Osteocyte (in vitro differentiated cells): ENCODE measurements at places on chromosomes 13 and 19. TPM values are rescaled to one million over a fixed set of nuclear protein-coding genes. Genes with fewer than 3 reads are reported as not detected.

GRCh38 chr19:35342430-35342829 lies 5.3 kb upstream of the FFAR1 start:
- no peaks in the 10 kb centered on the region for H3K4me1 ChIP-seq
- no peak overlapping the region for H3K27ac ChIP-seq
- H3K4me3 ChIP-seq, result no peak overlapping the region
- H3K27me3 ChIP-seq, result peaks cover 8% of the 10 kb centered on the region
- no peaks in the 10 kb centered on the region for H3K36me3 ChIP-seq

GRCh38 chr19:50511069-50511822 lies at the start of gene JOSD2:
Gene JOSD2, minus strand, starts transcription at chr19:50511191. Its CDS starts 760 bp downstream, at chr19:50510431.
- H3K4me1 ChIP-seq, result peaks cover 21% of the 10 kb centered on the region
- no peaks in the 10 kb centered on the region for H3K36me3 ChIP-seq
- no peaks in the 10 kb centered on the region for H3K27me3 ChIP-seq
- peak within 1 kb of the TSS; percentile 97 for H3K4me3 ChIP-seq

- H3K4me1 ChIP-seq, result peaks cover 44% of the 10 kb centered on the region
- H3K4me3 ChIP-seq, result peak overlapping the region; percentile 87
- peak overlapping the region; percentile 92 for H3K27ac ChIP-seq
- no peaks in the 10 kb centered on the region for H3K36me3 ChIP-seq
- no peaks in the 10 kb centered on the region for H3K27me3 ChIP-seq
Observed at GRCh38 chr13:29846475-29847256, 3.8 kb downstream of the UBL3 start.

- H3K27me3 ChIP-seq, result no peaks in the 10 kb centered on the region
- no peak overlapping the region for H3K4me3 ChIP-seq
- H3K27ac ChIP-seq, result peak overlapping the region; percentile 75
- H3K36me3 ChIP-seq, result peaks cover 66% of the 10 kb centered on the region
- DNase-seq, result no peak
Observed at GRCh38 chr19:51702103-51702824, 9.1 kb downstream of the SPACA6 start.

DNA sequence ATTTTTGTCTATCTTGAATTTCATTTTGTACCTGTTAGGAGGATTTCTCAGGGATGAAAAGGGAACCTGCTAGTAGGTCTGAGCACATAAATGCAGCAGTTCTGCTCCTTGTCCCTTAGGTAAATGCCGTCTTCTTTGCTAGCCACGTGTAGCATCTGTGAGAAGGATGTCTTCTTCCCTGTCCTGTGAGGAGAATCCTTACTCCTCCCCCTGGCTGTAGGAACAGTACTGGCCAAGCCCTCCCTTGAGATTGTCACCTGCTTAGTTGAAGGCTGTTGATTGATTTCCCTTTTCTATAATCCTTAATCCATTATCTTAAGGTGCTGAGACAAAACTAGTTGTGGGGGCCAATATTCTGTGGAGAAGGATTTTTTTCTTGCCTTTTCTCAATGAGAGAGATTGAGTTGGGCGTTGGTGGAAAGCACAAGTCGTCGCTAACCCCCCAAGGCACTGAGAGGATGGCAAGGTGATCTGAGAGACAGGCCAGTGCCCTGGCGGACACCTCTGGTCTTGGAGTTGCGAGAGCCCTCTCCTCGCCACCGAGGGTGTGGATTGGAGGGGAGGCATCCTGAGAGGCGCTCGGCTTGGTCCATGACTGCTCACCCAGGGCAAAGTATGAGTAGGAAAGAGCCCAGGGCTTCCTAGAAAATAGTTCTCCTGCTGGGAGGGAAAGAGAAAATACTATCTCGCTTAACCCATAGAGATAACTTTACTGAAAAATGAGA lies 216.7 kb downstream of the ATP8A2 start:
- no peak overlapping the region for H3K27ac ChIP-seq
- H3K36me3 ChIP-seq, result no peaks in the 10 kb centered on the region
- peaks cover 4% of the 10 kb centered on the region for H3K4me1 ChIP-seq
- H3K4me3 ChIP-seq, result no peak overlapping the region
- DNase-seq, result no peak
- H3K27me3 ChIP-seq, result no peaks in the 10 kb centered on the region

DNA sequence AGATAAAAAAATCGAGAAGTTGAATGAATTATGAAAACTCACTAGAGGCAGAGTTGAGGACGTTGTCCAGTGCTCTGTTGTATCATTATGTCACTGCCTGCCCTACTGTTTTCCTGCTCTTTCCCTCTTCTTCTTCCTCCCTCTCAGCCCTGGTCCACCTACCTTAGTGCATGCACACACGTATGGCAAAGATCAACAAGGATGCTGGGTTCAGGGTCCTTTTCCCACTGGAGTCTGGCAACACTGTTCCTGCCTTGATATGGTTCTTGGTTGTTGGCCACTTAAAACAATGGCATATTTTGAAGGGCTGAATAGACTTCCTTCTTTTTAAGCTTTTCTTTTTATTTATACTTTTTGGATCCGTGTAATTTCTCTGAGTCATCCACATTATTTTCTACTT lies 74.5 kb downstream of the LRCH1 start:
- DNase-seq, result no peak
- H3K36me3 ChIP-seq, result no peaks in the 10 kb centered on the region
- no peak overlapping the region for H3K27ac ChIP-seq
- H3K4me3 ChIP-seq, result no peak overlapping the region
- H3K4me1 ChIP-seq, result peaks cover 27% of the 10 kb centered on the region

DNA sequence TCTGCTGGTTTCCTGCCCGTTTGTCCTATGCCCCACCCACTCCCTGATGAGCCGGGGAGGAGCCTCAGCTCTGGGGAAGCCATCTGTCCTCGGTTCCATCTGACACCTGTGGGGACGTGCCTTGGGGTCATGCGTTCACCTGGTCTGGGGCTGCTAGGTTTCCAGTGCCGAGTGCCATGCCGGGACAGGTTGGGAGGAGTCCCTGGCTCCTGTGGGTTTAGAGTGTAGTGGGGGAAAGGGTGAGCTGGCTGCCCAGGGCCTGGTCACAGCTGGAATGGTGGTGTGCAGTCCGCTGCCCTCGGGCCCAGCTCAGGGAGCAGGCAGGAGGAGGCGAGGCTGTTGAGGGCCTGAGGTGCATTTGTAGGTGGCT lies 2.5 kb downstream of the KDM4B start:
- peak overlapping the region; percentile 91 for H3K27ac ChIP-seq
- H3K27me3 ChIP-seq, result no peaks in the 10 kb centered on the region
- peak overlapping the region; percentile 93 for H3K4me3 ChIP-seq
- no peak for DNase-seq
- peaks cover 1% of the 10 kb centered on the region for H3K36me3 ChIP-seq
- H3K4me1 ChIP-seq, result peaks cover 54% of the 10 kb centered on the region

- no peaks in the 10 kb centered on the region for H3K4me1 ChIP-seq
- no peak overlapping the region for H3K4me3 ChIP-seq
- peaks cover 68% of the 10 kb centered on the region for H3K36me3 ChIP-seq
- no peaks in the 10 kb centered on the region for H3K27me3 ChIP-seq
- no peak overlapping the region for H3K27ac ChIP-seq
Observed at GRCh38 chr19:16218851-16219250, 21.1 kb downstream of the AP1M1 start.

DNA sequence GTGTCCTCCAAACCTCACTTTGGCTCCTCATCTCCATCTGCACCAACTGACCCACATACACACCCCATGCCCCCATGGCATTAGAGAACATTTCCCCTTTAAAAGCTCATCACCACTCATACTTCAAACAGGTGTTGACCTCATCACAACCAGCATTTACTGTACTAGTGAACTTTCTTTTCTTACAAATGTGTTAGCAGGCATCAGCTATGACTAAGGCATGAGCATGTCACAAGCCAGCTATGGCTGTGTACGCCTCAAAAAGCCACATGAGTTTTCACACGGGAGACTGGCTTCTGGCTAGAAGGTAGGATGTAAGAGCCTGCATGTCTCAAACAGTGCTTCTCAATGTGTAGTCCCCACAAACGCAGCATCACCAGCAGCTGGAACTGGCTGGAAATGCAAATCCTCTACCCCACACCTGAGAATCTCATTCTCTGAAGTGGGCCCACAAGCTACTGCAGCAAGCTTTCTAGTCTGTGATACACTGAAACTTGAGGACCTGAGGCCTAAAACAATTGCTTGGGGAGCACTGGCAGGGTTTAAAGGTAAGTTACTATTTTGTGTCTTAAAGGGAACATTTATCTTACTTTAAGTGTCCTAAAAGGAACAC lies 66.8 kb downstream of the TUBGCP3 start:
- H3K27me3 ChIP-seq, result no peaks in the 10 kb centered on the region
- DNase-seq, result no peak
- no peak overlapping the region for H3K27ac ChIP-seq
- no peak overlapping the region for H3K4me3 ChIP-seq
- no peaks in the 10 kb centered on the region for H3K4me1 ChIP-seq

DNA sequence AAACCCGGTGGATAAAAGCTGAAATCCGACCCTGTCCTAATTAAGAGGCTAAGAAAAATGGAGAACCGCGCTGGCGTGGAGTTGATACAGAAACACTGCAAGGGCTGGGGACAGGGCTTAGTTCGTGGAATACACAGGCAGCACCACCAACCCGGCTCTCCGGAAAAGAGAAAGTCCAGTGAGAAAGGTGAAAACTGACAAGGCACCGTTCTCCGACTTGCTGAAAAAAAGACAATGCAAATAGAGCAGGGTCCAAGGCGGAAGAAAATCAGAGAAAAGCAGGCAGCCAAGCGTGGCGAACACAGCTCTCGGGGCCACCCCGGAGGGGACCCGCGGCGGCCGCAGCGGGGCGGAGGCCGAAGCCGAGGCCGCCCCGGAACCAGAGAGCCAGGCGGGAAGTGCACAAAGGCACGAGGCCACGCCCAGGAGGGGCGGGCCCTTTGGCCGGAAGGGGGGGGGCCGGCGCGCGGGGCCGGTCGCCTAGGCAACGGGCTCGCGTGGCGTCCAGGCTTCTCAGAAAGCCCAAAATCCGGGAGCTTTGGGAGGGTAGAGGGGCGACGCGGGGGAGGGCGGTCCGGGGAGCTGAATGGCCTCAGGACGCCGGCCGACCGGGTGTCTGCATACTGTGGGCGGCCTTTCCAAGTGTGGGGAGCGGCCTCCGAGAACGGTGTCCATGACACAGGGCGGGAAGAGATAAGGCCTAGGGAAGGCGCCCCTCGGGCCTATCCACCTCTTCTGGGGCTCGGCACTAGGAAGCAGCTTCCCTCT lies 1.2 kb upstream of the ING1 start:
- peak overlapping the region; percentile 99 for H3K27ac ChIP-seq
- H3K4me1 ChIP-seq, result peaks cover 22% of the 10 kb centered on the region
- H3K36me3 ChIP-seq, result no peaks in the 10 kb centered on the region
- DNase-seq, result peak; percentile 91
- no peaks in the 10 kb centered on the region for H3K27me3 ChIP-seq

DNA sequence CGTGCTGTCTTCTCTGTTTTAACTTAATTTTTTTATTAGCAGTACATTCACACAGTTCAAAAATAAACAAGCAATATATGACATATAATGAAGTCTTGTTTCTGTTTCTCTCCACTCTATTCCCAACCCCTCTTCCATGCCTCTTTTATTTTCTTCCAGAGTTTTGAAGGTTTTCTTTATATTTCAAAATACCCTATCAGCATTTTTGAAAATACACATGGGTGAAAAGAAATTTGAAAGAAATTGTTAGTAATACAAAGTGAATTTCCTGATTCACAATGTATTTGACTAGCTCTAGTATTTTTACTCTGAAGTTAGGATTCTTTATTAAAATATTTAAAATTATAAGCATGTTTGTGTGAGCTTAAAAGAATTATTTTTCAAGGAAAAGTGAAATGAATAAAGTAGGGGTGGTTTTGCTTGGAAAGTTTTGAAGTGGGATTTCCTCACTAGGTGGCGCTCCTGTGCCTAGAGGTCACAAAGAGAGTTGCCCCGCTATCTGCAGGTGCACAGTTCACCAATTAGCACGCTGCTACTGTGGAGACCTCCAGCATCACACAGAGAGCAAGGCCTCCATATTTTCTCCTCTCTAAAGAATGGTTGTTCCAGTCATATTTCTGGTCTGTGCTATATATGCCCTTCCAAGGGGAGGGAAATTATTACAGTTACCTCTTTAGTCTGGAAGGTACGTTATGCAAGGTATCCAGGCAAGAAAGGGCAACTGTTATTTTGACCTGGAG lies 37.6 kb downstream of the SOX21 start:
- H3K27ac ChIP-seq, result no peak overlapping the region
- no peak for DNase-seq
- H3K4me1 ChIP-seq, result no peaks in the 10 kb centered on the region

DNA sequence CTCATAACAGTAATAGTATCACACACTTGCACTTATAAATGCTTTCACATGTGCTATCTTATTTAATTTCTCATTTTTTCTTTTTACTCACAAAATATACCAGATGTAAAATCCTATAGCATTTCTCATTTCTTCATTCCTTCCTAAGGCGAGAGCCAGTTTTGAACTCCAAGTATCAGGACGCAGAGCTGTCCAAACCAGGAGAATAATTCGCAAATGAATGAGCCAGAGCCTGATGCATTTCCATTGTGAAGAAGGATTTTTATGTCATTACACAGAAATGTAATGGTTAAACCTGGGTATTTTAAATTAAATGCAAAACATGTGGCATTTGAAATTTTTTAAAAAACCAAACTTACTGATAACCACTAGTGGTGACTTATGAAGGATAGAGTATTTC lies 244.3 kb downstream of the RGCC start:
- no peak overlapping the region for H3K27ac ChIP-seq
- H3K4me1 ChIP-seq, result peaks cover 26% of the 10 kb centered on the region
- no peak overlapping the region for H3K4me3 ChIP-seq
- no peak for DNase-seq
- no peaks in the 10 kb centered on the region for H3K27me3 ChIP-seq

GRCh38 chr19:55319785-55320184 lies 5.4 kb downstream of the TMEM150B start:
- peak overlapping the region; percentile 38 for H3K4me3 ChIP-seq
- H3K27ac ChIP-seq, result no peak overlapping the region
- H3K4me1 ChIP-seq, result peaks cover 6% of the 10 kb centered on the region
- no peaks in the 10 kb centered on the region for H3K36me3 ChIP-seq

- H3K36me3 ChIP-seq, result no peaks in the 10 kb centered on the region
- H3K27me3 ChIP-seq, result peaks cover 9% of the 10 kb centered on the region
- no peak for DNase-seq
- H3K4me3 ChIP-seq, result no peak overlapping the region
- H3K4me1 ChIP-seq, result no peaks in the 10 kb centered on the region
Observed at GRCh38 chr13:81406022-81406421, 1065.1 kb upstream of the SPRY2 start.

DNA sequence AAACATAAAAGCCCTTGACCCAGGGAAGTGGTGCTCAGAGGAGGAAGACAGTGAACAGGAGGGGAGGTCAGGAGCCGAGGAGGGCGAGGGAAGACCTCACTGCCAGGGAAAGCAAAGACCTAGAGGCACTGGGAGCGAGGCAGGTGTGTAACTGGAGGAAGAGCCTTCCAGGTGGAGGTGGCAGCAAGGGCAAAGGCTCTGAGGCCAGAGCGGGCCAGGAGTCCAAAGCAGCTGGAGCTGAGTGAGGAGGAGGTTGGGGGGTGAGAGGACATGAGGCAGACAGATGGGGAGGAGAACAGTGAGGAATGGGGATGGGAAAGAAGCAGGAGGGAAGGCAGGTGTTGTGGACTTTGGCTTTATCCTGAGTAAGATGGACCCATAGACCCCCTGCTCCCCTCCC lies 3.7 kb downstream of the UPK1A start:
- peaks cover 15% of the 10 kb centered on the region for H3K27me3 ChIP-seq
- peaks cover 8% of the 10 kb centered on the region for H3K4me1 ChIP-seq
- H3K27ac ChIP-seq, result no peak overlapping the region
- no peak for DNase-seq
- H3K4me3 ChIP-seq, result no peak overlapping the region

KANK2 gene
- 386 and 387 TPM in 2 replicates for total RNA-seq

CDX2 gene
- not detected in 2 replicates for total RNA-seq

ZNF135 gene
- total RNA-seq, result 5.5 and 5.9 TPM in 2 replicates

IL12RB1 gene
- 0.50 and 0.51 TPM in 2 replicates for total RNA-seq

ZNF793 gene
- 10.8 TPM in 2 replicates for total RNA-seq

LGALS14 gene
- not detected in 2 replicates for total RNA-seq
